Stimulated activated CD4-positive, alpha-beta T cell treated with anti-CD3 and anti-CD28 coated beads, Interleukin-12 subunit alpha, Interleukin-12 subunit beta, amount 100 ng/mL, for 4 hours (primary cell): ENCODE measurements at places on chromosomes 7 and 10.

DNA sequence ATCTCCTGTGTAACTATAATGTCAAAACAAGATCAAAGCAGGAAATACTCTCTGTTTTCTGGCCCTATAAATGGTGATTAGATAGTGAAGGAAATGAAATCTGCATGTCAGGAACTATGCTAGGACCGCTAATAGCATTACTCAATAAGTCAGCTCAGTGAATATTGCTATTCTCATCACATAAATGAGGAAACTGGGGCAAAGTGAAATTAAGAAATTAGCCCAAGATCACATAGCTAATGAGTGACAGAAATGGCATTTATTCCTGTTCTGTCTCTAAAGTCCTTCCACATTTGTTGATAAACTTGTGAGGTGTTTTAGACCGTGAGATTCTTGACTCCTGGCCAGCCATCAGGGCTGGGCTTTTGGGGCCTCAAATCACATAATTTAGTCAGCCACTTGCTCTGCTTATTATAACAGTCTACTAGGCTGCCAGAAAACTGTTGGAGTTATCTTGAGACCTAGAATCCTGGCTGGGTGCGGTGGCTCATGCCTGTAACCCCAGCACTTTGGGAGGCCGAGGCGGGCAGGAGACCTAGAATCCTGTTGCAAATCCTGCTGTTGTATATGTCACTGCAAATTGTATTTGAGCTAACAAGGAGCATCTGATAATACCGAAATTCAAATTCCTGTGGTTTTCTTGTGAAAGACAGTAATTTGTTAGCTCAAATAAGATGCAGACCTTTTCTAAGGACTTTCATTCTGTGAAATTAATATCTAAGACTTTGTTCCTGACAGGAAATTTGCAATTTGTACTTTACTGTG is 66.5 kb upstream of the SHTN1 start:
- no peak for DNase-seq

DNA sequence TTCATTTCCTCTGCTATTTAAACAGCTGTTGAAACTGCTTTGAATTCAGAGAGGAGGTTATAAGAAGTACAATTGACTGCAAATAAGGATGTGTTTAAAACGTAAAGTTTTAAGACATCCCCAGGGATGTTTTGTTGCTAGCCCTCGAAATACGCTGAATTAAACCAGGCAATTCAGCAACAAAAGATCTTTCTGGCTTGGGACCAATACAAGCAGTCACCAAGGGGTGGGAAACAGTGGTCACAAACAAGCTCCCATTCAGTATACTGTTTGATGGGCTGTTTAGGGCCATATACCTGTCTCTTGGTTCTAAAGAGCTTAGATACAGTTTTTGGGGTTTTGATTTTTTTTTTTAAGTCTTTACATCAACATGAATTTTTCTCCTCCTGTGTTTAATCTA is 446.3 kb upstream of the POT1 start:
- no peak for DNase-seq

GRCh38 chr7:117705630-117706029 is 167.6 kb downstream of the CTTNBP2 start:
- no peak for DNase-seq

DNA sequence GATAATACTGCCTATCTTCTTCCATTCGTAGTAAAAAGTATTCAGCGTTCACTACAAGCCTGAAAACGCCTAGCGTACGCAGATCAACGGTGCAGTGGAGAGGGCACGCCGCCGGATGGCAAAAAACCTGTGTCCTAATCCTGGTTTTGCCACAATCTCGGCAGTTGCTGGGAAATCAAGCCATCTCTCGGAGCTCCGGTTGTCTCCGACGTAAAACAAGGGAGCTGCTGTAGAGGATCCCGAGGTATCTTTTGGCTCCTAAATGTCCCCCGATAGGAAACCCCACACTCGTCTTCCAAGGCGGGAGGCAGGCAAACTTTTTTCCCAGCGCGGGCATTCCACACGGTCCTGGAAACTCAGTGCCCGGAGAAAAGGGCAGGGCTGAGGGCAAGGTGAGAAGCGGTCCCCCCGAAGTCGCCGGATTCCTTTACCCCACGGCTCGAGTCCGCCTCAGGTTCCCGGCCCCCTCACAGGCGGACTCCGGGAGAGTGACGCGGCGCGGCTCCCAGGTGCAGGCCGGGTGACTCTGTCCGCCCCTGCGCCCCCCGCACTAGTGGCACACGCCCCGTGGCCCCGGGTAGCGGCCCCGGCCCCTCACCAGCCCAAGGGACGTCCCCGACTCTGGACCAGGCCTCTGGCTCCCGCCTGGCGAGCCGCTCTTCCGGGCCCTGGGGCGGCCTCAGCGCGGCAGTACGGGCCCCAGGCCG is 649 bp downstream of the IDE start:
- DNase-seq = no peak

- DNase-seq = no peak
Measured at GRCh38 chr10:49505076-49505475, 33.8 kb downstream of the ERCC6 start.

DNA sequence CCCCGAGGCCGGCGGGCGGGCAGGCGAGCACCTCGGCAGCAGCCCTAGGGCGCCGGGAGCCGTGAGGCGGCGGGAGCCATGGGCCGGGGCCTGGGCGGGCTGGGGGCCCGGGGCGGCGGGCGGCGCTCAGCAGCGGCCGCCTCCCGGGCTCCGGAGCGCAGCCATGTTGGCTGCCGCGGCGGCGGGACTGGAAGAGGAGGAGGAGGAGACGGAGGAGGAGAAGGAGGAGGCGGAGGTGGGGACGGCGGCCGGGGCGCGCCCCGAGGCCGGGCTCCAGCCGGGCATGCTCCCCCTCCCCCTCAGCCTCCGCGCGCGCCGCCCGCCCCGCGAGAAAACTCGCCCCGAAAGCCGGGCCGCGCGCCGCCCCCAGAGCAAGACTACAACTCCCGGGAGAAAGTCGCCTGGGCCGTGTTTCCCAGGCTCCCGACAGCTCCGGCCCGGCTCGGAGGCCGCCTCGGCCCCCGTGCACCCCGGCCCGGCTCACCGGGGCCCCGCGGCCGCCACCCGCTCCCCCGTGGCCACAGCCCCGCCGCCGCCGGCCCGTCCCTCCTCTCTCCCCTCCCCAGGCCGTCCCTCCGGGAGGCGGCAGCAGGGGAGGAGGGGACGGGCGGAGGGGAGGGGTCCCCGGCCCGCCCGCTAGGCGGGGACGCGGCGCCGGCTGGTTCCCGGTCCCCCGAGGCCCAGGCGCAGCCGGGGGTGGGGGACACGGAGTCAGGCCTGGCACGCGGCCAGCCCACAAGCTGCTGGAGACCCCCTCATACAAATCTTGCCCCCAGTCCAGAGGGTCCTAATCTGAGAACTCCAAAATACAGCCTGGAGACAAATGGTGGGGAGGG is at the start of gene DLG5:
Gene DLG5 (minus strand): TSS at position 190 of the 836 bp plus-strand sequence. CDS start 235 bp downstream, outside the sequence.
- no peak for DNase-seq

- no peak for DNase-seq
Measured at GRCh38 chr7:82049891-82050533, 280.2 kb upstream of the HGF start.

- DNase-seq = no peak
Measured at GRCh38 chr7:80387634-80388193, 124.2 kb downstream of the GNAT3 start.

DNA sequence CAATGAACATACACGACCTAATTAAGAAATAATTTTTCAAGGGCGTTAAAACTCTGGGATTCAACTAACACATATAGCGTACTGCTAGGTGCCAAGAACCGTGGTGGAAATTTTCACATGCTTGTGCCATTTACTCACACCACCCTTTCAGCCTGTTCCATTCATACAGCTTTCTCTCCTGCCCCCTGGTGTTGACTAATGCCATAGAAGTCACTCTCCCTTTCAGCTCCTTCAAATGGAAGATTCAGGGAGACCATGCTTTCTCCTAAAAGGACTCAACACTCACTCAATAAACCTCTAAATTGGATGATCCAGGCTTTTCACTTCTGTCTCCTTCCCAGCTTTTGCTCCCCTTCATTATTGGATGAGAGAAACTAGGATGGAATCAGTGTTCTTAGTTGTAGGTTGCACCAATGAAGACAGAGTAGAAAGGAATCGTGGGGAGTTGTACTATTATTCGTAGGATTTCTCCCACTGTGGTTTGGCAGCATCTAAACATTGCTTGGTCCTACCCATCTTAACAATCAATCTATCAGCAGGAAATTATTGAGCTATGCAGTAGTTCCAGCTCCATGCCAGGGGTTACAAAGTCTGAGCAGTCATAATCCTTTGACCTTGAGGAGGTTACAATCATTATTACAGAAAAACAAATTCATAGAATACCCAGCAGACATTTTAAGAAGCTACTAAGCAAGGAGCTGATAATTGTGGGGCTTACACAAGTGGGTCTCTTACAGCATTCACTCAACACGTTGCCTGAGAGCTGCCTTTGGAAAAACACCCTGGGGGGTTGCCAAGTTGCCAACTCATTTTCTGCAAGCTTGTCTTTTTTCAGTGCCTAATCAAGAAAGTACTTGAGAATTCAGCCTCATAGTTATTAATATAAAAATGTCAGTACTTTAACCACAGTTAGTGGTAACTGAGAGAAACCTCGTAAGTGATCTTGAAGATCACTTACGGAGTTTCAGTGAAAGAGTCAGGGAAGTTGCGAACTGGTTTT is 2.8 kb upstream of the PPP1R3C start:
- DNase-seq = no peak

DNA sequence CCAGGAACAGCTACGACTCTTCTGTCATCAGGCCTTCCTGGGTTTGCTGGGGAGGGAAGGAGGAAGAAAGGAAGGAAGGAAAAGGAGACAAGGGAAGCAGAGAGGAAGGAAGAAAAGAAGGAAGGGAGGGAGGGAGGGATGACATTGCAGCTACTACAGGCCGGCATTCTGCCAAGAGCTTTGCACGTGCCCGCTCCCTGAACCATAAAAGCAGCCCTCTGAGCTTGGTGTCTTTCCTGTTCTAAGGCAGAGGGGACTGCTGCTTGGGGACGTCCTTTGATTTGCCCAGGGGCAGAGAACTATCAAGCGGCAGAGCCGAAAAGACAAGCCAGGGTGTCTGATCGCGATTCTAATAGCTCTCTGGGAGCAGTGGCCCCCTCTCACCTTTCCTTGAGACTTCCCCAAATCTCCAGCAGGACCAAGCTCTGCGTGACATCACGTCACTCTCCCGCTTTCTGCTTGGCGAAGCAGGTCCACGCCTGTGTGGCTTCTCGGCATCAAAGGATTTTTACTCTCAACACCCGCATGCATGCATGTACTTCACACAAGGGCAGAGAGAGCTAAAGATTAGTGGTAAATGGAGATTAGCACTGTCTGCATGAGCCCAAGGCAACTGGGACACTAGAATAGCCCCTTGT is 167.8 kb upstream of the AUTS2 start:
- no peak for DNase-seq

DNA sequence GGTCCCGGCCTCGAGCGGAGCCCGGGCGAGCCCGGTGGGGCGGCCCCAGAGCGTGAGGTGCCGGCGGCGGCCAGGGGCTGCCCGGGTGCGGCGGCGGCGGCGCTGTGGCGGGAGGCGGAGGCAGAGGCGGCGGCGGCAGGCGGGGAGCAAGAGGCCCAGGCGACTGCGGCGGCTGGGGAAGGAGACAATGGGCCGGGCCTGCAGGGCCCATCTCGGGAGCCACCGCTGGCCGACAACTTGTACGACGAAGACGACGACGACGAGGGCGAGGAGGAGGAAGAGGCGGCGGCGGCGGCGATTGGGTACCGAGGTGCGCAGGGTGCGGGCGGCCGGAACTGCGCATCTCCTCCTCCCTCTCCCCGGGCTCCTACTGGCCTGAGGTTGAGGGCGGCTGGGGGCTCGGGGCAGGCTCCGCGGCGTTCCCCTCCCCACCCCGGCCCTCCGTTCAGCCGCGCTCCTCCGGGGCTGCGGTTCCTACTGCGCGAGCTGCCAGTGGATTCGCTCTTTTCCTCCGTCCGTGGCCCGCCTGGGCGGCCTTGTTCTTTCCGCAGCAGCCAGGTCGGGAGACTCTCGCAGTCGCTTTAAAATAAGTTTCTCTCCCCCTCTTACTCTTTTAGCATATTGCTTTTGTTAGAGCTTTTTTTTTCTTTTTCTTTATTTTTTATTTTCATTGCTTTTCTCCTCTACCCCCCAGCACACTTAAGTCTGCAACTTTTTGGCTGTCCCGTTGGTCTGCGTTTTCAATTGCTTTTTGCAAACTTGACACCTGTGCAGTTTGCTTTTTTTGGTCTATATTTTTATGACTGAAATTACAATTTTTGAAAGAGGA is 600 bp downstream of the SIRT1 start:
- DNase-seq = peak; percentile 70

- DNase-seq = no peak
Measured at GRCh38 chr7:74252893-74253292, 1.3 kb downstream of the RFC2 start.

GRCh38 chr7:105808703-105809590 is 67.5 kb downstream of the ATXN7L1 start:
- DNase-seq = peak; percentile 73

- DNase-seq = no peak
Measured at GRCh38 chr10:76031099-76031498, 599.7 kb downstream of the LRMDA start.

- no peak for DNase-seq
Measured at GRCh38 chr10:35435824-35436223, 99.5 kb downstream of the CCNY start.

DNA sequence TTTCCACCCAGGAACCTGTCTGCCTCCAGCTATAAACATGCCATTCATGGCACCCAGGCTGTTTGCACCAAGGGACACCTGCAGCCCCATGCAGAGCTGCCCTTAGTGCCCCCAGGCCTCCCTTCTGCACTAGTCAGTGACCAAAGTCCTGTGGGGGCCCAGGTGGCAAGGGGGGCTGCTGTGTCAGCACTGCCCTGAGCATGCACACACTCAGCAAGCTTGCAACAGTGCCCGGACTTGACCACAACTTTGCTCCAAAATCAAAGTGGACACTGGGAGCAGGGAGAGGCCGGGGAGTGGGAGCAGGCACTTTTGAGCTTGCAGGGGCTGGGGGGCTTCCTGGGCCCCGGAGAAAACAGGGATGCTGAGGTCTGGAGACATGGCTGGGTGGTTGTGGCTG is 192.9 kb upstream of the MBL2 start:
- DNase-seq = no peak

GRCh38 chr7:66213637-66214036 is 8.5 kb downstream of the TPST1 start:
- no peak for DNase-seq

DNA sequence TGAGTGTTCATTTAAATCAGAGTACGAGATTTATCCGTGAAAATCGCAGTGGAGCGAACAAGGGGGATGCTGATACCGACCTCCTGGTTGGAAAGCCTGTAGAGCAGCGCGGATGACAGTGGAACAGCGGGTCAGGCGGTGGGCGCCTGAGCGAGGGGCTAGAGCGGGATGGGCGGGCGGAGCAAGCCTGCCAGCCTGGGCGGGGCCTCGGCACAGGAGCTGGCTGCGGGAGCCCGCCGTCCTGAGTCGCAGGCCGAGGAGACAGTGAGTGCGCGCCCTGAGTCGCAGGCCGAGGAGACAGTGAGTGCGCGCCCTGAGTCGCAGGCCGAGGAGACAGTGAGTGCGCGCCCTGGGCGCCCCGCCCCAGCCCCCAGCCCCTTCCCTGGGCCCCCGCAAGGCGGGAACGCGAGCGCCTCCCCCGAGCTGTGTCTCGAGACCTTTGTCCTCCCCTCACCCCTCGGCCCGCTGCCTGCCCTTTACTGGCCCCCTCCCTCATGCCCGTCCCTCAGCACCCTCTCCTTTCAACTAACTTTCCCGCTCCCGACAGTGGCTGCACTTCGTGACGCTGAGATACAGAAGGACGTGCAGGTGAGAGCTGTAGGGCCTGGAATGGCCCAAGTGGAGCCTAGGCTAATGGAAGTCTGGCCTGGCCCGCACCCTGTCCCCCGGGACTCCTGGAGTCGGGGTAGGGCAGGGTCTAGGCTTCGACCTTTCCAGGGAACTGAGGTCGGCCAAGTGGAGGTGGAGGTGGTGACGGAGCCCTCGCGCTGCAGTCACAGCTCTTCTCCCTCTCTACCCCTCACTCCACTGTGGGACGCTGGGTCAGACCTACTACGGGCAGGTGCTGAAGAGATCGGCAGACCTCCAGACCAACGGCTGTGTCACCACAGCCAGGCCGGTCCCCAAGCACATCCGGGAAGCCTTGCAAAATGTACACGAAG is at the start of gene AS3MT:
Gene AS3MT (plus strand): TSS at position 213 of the 941 bp plus-strand sequence. CDS start 123 bp downstream, at position 336.
- DNase-seq = peak; percentile 6
